ENCODE measurements at places on chromosomes 5 and 9.
A peak's percentile ranks its signal among the peaks of the same experiment; 100 is the strongest.

DNA sequence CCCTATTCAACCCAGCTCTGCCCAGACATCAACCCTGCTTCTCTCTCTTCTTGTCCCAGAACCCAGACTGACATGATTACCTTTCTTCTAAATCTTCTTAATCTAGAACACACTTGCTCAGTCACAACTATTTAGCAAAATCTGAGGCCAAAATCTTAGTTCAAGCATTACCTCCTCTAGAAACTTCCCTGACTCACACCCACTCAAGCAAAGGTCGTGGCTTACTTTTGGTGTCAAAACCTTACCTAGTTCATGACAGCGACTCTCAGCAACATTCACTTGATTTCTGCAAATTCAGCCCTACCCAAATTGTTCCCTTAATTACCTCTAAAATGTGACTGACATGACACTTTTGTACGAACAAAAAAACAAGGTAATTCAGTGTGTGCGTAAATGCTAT, 130.2 kb downstream of the TLE1 start:
- no peak for DNase-seq

- peak; percentile 47 for DNase-seq
Measured at GRCh38 chr9:127921557-127922120, 4.8 kb upstream of the ST6GALNAC4 start.

DNA sequence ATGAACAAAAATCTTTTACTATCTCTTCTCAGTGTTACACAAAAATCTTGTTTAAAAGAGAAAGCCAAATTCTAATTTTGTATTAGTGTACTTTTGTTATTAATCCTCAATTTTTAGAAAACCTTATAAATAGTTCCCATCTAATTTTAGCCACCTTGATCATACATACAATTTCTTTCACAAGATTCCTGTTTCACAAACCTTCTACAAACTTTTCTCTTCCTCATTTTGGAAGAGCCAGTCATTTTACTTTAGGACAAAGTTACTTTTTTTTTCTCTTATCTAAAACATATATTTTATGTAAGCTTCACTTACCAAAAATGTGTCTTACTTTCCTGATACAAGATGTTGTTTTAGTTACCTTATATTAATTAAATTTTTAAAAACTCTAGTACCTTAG, 161.3 kb downstream of the YIPF5 start:
- DNase-seq, result no peak

DNA sequence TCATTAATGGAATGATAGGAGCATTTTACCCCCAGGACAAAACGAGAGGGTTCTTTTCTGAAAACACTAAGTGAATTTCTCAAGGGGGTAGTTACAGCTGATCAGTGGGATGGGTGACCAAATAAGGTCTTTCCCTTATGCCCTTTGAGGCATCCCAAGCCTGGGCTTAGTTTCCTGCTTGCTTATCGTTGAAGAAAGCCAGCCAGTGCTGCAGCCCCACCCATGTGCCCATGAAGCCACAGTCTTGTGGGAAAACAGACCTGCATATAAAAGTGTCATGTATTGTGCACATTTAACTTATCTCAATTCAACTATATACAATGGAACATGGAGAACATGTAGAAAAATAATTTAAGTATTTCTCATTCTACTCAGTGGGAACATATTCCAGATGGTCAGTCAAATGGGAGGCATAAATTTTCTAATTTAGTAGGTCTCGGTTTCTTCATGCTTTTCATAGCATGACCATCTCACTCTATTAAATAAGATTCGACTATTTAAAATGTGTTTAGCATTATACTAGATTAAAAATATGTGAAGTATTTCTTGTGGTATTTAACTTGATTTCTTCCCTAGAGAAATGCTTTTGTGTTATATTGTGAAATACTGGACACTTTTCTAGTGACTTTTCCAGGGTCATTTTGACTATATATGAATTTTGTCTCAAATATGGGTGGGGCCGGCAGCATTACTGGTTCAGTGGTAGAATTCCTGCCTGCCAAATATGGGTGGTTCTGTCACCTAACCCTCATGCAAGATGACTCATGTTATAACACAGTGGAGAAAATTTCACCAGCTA, 189.7 kb upstream of the SGCD start:
- no peak for DNase-seq

DNA sequence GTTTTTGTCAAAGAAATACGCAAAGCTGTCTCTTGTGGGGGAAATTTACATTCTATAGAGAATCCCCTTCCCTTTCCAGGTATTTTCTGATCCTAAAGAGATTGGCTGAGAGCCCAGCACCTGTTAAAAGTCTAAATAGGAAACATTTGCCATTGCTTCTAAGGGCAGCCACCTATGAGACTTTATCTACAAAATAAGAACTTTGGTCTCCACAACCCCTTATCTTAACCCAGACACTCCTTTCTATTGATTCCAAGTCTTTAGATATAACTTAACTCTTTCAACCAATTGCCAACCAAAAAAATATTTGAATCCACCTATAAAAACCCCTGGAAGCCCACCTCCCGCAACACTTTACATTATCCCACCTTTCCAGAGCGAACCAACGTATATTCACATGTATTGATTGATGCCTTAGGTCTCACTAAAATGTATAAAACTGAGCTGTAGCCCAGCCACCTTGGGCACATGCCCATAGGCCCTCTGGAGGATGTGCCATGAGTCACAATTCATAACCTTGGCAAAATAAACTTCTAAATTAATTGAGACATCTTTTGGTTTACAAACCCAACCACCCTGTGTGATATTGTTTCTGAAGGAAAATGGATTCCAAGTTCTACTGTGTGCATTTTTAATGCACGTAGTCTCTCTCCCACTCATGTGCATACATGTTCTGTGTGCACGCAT, 211.4 kb downstream of the GAS1 start:
- DNase-seq, result no peak

- no peak for DNase-seq
Measured at GRCh38 chr5:125409234-125409860, 662.9 kb upstream of the ZNF608 start.

DNA sequence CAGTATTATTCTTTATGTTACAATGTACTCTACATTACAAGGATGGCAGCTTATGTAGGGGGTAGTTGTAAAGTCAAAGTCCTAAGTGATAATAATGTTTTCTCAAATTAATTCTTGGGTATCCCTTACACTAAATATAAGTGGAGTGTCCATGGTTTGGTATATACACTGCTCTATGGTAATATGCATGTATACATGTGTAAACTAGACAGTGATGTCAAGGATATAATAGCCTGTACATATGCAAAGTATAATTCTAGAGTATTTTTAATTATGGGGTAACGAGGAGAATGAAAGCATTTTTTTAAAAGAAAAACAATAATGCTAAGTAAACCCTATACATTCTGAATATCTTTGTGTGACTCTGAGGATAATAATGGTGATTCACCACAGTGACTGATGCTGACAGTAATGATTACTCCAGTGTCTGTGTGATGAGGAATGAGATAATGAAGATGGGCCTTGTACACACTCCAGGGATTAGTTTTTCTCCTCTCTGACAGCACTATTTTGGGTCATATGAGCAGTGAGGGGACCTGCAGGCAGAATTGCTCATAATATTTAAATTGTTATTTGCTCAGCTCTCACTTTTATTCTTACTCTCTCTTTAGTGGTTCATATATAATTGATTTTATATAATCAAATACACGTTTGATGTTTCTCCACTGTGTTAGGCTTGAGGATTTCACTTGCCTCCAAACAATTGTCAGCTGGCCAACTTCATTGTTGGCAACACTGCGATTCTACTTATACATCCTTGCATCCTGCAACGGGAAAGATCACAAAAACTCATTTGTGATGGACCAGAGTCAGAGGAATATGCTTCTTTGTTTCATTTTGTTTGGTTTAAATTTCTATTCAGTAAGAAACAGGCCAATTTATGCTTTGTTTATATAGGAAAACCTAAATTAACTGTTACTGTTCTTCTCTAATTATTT, 88.2 kb downstream of the NREP start:
- DNase-seq, result no peak

DNA sequence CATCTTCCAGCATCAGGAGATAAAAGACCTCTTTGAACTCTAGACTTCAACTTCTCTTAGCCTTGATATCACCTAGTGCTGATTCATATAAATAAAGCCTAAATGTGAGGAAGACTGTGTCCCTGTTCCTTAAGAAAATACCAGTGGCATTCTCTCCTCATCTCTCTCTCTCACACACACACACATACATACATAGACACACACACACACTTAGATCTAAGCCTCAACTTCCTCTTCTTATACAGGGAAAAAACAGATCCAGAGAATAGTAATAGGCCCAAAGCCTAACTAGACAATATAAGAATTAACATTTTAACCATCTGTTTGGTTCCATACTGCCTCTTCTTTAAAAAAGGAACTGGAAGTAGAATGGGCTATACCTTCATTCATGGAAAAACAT, 195.3 kb upstream of the NR4A3 start:
- no peak for DNase-seq

DNA sequence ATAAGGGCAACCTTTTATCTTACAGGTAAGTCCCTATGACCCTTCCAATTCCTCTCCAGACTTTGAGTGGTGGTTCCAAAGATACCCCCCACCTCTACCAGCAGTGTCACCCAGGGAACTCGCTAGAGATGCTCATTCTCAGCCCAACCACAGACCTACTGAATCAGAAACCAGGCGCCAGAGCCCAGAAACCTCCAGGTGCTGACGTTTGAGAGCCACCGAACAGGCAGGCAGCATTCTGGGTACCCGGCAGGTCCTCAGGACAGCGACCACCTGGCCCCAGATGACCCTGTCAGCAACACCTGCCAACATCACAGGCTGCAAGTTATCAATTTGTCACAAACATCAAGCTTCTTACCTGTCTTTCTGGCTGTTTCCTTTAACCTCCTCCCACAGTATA, 19.5 kb downstream of the RAPGEF1 start:
- DNase-seq, result no peak
